ENCODE measurements at places on chromosomes 2 and 18. TPM values are rescaled to one million over a fixed set of nuclear protein-coding genes. Genes with fewer than 3 reads are reported as not detected.

The TWSG1 gene
- 33.6 TPM for total RNA-seq

The TRABD2A gene
- 0.25 TPM for total RNA-seq

- no peak for DNase-seq
Measured at GRCh38 chr2:187297801-187298200, 150.3 kb downstream of the CALCRL start.

DNA sequence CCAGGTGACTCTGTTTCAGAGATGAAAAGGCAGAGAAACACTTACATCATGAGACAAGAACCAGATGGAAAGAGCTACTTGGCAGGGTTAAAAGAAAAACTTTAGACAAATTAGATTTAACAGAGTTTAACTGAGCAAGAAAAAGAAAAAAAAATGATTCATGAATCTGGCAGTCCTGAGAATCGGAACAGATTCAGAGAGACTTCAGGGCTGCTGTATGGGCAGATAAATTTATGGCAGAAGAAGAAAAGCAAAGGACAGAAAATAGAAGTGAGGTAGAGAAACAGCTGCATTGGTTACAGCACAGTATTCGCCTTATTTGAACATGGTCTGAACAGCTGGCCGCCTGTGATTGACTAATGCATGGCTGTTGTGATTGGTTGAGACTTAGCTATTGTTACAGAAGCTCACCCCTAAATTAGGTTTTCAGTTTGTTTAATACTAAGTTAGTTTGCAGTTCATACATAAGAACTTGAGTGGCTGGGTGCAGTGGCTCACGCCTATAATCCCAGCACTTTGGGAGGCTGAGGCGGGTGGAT is 43.0 kb upstream of the RHOB start:
- DNase-seq = no peak

- DNase-seq = no peak
Measured at GRCh38 chr2:115294999-115295398, 852.6 kb downstream of the DPP10 start.

DNA sequence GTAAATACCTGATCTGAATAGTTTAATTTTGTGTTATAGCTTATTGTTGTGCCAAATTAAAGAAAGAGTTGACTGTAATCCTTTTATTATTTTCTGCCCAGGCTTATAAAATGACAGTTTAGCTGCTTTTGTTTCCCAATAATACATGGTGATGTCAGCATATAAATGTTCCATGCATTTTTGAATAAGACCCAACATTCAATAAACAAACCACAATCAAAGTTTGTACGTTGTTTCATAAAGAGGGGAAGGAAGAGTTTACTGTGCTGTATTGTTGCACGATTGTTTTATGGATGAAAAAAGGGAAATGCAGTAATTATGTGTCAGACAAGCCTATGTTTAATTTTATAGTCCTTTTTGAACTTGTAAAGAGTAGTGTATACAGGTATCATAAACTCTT is 177.2 kb upstream of the SCN7A start:
- no peak for DNase-seq

DNA sequence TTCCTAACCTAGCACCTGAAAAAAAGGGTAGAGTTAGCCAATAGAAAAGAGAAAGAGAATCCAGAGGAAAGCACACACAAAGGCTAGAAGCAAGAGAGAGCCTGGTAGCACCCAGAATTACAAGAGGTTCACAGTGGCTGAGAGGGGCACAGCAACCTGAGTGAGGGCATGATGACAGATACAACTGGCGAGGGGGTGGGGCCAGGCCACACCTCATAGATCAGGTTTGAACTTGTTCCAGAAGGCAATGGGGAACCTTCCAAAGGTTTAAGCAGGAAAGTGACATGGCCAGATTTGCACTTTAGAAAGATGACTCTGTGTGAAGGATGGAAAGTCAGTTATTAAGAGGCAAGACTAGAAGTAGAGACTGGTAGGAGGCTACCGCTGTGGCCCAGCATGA is 148.0 kb downstream of the TTC32 start:
- DNase-seq = no peak

- no peak for DNase-seq
Measured at GRCh38 chr2:166926657-166927056, 38.4 kb downstream of the XIRP2 start.

DNA sequence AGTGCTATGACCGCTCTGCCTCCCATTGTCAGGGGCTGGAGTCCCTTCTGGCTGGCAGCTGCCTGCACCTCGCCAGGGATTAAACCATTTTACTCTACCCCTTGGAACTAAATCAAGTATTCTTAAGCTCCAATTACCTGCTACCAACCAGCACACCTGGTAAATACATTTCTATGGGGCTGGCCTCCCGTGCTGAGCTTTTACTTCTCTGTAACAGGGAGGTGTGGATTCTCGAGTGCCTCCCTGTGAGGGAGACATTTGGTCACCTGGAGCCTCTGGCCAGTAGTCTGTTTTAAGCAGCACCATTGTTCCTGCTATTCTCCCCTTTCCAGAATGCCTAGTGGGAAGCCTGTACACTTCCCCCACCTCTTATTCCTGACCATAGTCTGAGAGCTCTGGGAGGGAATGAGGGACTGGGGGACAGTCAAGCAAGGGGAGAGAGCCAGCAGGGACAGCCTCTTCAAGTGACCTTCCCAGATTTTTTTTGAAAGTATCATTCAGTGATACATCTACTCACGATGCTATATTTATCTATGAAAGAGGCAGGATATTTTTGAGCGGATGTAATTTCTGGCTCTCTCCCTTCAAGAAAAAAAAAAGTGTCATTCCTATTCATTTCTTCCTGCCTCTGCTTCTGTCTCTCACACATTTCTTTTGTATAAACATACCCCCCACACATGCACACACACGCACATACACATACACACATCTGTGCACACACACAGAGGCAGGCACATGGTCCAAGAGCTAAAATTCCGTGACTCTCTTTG is 112.8 kb downstream of the CAPN13 start:
- DNase-seq = no peak

GRCh38 chr2:2932692-2933305 is 444.8 kb downstream of the EIPR1 start:
- DNase-seq = no peak

DNA sequence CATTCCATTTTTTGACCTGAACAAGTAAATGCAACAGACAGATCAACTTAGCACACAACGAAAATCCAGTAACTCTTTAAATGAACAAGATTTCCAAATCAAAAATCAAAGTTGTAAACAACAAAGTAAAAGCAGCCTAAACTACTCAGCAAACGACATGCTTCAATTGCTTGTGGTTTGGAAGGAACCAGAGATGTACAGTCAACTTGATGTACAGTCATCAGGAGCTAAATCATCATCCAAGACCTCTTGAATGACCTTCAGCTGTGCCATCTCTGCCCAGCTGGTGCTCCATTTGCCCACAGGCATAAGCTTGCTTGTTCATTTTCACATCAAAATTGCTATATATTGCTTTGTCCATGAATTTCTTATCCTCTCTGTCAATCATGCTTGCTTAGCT is 109.8 kb downstream of the UPP2 start:
- no peak for DNase-seq

DNA sequence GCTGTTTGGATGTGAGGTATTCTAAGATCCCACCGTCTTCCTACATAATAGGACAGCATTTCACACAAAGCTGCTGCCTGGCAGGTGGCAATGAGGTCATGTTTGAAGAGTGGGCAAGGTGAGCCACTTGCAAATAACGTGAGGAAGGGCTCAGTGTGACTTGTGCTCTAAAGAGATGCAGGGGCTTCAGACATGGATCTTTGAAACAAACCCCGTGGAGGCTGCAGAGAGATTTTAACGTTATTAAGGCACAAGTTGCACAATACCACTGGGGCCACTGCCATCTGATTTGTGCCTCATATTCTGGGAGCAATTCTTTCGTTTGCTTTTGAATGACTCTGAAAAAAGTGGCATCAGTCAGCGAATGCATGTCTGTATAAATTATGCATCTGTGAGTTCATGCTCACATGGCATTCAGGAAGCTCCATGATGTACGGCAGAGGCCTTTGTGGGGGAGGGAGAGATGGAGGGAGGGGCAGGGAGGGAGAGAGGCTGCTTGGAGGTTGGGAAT is 362.0 kb downstream of the SOX11 start:
- no peak for DNase-seq
